Type B pancreatic cell (in vitro differentiated cells): ENCODE measurements at places on chromosomes 6 and 20.

- no peak for DNase-seq
Observed at GRCh38 chr6:37812841-37813240, 6.7 kb upstream of the ZFAND3 start.

GRCh38 chr6:73823832-73824231, 127.8 kb downstream of the CD109 start:
- no peak for DNase-seq

DNA sequence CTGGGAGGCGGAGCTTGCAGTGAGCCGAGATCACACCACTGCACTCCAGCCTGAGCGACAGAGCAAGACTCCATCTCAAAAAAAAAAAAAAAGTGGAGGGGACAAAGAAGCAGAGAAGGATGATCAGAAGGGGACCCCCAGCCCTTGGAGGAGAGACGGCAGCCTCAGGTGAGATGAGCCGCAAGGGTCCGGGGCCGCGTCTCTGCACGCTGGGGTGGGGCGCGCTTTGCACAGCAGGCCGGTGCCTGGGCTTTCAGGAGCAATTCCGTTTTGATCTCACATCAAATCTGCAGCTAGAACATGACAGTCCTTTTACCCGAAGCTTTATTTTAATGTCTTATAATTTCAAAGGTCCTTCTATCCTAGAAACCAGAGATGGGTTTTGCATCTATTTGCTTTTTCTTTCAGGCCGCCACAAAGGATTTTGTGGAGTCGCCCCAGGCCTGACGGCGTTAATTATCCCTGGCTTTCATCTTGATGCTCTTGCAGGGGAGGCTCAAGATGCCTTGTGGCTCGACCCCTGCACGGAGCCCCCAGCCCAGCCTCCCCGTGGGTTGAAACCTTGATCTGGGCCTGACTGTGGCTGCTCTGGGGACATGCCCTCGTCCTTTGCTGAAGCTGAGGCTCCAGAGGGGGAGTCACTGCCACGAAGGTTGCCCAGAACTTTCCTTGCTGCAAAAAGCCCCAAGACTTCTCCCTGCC, 17.3 kb downstream of the HRH3 start:
- no peak for DNase-seq

DNA sequence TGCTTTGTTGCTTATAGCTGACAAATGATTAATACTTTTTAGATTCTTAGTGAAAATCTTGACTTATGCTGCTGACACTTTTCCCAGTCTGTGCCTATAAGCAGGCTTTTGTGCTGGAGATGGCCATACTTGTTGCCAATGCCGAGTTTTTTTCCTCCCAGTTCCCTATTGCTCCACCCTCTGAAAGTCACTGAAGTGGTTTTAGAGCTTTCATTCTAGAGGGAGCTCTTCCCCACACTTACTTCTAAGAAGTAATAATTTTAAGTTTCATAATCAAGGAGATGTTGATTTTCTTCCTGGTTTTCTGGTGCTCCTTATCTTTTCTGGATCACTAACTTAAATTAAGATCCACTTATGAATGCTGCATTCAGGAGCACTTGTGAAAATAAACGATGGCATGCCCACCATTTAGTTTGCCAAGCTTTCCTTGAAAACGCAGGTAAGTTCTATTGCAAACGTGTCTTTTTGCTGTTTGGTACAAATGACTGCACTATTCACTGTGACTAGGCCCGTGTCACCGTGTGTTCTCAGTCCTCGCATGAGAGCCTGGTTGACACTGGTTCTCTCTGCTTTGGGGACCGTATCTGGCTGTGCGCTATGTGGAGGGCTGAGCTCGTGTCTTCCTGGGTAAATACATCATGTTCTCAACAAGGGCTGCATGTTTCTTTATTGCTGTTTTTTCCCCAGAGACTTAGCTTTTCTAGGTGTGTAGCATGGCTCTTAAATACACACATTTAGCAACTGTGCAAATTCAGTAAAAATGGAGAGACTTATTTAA, 50.2 kb downstream of the GFRA4 start:
- DNase-seq = no peak

- DNase-seq = no peak
Observed at GRCh38 chr6:64874776-64875175, 832.2 kb downstream of the EYS start.

DNA sequence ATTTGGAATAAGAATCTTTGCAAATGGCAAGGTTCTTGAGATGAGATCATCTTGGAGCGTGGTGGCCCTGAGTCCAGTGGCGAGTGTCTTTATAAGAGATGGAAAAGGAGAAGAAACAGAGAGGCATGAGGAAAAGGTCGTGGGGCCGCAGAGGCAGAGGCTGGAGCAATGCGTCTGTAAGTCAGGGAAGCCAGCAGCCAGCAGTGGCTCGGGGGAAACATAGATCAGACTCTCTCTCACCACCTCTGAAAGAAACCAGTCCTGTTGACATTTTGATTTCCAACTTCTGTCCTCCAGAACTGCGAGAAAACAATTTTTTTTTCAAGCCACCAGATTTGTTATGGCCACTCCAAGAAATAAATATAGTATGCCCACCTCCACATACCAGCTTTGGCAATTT, 226.6 kb downstream of the TFAP2C start:
- DNase-seq = no peak

- DNase-seq = no peak
Observed at GRCh38 chr6:29477923-29478450, 9.8 kb downstream of the MAS1L start.

GRCh38 chr6:124622351-124622750, 339.9 kb upstream of the RNF217 start:
- no peak for DNase-seq

GRCh38 chr6:118825661-118826060, 68.3 kb upstream of the ASF1A start:
- DNase-seq = no peak

DNA sequence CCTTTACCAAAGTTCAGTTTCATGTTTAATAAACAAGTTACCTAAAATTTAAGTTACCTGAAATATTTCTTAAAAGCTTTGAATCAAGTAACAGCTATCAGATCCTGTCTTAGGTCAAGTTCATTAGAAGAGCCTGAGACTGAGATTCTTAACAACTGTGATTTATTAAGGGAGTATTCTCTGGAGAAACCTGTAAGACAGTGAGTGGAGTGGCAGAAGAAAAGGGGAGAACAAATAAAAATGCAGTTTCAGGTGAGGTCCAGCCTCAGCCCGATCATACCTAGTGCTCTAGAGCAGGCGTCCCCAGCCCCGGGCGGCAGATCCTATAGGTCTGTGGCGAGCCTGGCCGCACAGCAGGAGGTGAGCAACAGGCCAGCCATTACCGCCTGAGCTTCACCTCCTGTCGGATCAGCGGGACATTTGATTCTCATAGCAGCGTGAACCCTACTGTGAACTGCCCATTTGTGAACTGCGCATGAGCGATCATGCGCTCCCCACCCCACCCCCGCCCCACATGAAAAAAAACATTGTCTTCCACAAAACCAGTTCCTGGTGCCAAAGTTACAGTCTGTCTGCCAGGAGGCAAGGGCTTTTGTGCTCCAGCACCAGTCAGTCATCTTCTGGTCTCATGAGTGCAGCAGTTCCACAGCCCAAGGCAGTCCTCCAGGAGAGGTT, 59.2 kb upstream of the ADGRB3 start:
- no peak for DNase-seq

- DNase-seq = no peak
Observed at GRCh38 chr20:23301436-23302050, 49.0 kb upstream of the NXT1 start.

GRCh38 chr6:12163744-12164507, 126.2 kb upstream of the EDN1 start:
- no peak for DNase-seq

GRCh38 chr6:156980515-156980914, 203.3 kb downstream of the ARID1B start:
- no peak for DNase-seq

GRCh38 chr20:8399947-8400346, 267.9 kb downstream of the PLCB1 start:
- DNase-seq = no peak

DNA sequence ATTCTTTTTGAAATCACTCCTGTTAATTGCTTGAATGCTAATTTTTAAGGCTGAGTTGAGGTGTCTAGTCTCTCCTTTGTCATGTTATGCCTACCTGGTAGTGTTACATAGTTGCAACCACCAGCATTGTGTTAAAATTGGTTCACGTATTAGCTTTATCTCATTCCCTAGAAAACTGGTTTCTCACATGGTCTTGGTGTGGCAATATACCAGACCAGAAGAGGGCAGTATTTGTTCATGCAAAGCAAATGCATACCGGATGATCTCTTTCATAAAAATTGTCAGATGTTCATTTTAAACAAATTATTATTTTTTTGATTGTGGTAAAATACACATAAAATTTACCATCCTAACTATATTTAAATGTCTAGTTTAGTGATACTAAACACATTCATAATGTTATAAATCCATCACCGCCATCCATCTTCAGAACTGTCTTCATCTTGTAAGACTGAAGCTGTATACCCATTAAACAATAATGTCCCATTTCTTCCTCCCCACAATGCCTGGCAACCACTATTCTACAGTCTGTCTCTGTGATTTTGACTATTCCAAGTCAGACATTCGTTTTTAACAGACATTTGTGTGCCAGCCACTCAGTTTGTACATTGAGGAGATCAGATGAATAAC, 92.8 kb downstream of the ATRN start:
- no peak for DNase-seq

GRCh38 chr6:150964765-150965164, 99.3 kb downstream of the MTHFD1L start:
- DNase-seq = no peak

DNA sequence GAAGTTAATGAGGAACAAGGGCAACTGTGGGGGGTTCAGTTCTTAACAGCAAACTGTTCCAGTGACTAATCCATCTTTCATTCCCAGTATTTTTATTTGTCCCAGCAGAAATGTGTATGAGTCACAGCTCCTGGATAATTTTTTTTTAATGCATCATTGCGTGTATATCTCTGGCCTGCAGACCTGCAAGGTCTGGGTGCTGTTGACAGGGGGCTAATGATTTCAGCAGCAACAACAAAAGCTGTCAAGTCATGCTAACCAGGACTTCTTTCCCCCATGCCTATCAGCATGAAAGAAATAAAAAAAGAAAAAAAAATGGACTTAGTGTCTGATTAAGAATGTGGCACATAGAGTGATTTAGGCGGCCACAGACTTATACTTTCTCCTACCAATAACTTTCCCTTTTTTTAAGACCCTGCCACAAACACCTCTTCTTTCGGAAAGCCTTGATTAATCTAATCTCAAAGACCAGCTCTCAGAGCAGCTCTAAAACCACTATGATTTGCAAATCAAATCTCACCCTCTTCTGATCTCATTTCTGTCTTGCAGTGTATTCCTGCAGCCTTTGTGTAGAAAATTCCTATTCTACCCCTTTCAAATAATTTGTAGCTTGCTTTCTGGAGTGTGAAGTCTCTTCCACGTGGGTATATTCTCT, 14.2 kb upstream of the PREX1 start:
- no peak for DNase-seq

- DNase-seq = no peak
Observed at GRCh38 chr6:53069427-53069826, 4.2 kb downstream of the FBXO9 start.

- DNase-seq = no peak
Observed at GRCh38 chr6:157171801-157172200, 151.5 kb downstream of the TMEM242 start.

- DNase-seq = no peak
Observed at GRCh38 chr20:25297141-25297905, 49.4 kb downstream of the PYGB start.

DNA sequence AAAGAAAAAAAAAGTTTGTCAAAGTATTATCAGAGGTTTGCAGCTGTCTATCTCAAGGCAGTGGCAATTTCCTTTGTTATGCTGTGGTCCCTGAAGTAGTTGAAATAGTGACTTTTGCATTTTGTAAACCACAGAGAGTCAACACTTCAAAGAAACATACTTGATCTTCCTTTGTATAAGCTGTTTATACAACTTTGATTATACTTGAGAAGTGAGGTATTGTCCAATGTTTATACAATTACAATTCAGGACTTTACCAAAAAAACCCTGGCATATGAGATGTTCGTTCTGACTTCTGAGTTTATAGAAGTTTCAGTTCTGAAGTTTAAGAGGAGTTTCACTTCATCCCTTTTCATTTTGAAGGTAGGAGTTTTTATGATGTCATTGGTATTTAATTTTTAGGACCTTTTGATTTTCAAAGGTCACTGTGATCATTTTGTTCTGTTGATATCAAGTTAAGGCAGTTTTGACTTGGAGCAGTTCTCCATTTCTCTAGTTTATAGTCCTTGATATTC, 4.0 kb downstream of the STK4 start:
- DNase-seq = no peak

GRCh38 chr6:109299776-109300564, 82.3 kb downstream of the CD164 start:
- no peak for DNase-seq

- DNase-seq = no peak
Observed at GRCh38 chr20:48949304-48950170, 28.0 kb downstream of the ARFGEF2 start.

DNA sequence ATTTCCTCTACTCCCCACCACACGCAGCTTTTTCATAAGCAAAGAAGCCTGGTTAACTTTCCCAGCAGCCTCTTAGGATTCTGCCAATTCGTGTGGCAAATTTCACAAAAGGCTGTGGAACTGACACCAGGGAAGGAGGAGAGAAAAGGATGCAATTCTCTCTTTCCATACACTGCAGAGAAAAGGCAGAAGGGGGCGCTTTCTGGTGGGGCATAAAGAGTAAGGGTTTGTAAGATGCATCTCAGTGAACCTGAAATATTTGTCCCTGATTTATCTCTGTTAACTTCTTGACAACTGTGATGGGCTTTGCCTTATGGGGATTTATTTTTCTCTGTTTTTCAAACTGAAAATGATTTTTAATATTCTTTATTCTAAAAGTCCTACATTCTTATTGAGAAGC, 45.5 kb upstream of the GLP1R start:
- no peak for DNase-seq

GRCh38 chr6:152273638-152274037, 363.5 kb downstream of the SYNE1 start:
- DNase-seq = no peak

DNA sequence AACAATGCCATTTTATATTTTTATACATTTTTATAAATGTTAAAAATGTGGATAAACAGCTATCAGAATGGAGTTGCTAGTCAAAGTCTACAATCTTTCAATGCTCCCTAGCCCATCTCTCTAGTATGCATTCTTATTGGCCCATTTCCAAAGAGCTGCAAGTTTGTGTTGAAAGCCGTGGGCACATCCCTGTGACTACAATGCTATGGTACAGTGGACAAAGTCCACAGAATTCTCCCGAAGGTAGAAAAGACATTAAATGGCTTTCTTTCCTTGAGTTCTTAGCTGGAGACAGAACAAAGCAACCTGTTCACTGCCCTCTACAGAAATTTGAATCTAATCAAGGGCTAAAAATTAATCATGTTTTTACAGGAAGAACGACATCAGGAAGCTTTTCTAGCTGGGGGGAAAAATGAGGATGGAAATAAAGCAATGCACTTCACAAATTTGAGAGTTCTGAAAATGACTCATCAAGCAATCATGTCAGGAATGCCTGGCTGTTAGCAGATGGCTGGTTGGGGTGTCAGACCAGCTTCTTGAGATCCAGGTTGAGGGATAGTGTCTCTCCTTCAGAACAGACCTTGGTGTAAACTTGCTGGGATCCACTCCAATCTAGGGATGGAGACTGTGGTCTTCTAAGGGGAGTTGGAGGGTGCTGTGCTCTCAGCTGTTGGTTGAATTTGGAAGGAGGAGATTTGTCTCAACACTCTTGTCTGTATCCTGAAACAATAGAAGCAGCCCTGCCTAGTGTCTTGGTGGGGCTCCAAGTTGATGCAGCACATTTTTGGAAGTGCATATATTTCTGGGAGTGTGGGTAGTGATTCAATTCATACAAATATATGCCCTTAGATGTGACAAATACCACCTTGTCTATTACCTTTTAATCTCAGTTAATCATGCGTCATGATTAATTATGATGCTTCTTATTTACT, 143.4 kb upstream of the PHACTR1 start:
- no peak for DNase-seq
